ENCODE measurements at places on chromosomes 6 and 20.
A peak's percentile ranks its signal among the peaks of the same experiment; 100 is the strongest.

GRCh38 chr6:157273756-157274470 is 49.4 kb downstream of the TMEM242 start:
- no peak for DNase-seq

- no peak for DNase-seq
Measured at GRCh38 chr6:170403451-170403850, 96.9 kb downstream of the FAM120B start.

GRCh38 chr6:52576392-52577021 is 353 bp downstream of the TRAM2 start:
- DNase-seq, result peak; percentile 73

GRCh38 chr6:149929422-149929821 is 6.5 kb upstream of the RAET1G start:
- DNase-seq, result no peak

DNA sequence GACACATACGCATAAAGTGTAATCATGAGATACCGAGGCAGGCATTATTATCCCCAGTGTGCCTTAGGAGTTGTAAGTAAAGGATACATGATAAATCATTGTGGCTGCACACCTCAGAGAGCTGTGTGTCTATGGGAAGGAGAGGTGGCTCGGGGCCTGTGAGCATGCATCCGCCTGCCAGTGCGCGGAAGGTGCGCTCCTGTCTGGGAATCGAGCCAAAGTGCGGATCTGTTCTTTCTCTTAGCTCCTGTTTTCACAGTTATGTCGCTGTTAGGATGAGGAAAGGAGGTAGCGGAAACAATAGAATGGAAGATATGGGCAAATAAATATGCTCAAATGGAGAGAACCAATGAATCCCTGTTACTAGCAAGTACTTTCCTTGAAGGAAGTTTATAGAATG is 98.0 kb downstream of the ANKRD6 start:
- DNase-seq, result no peak

DNA sequence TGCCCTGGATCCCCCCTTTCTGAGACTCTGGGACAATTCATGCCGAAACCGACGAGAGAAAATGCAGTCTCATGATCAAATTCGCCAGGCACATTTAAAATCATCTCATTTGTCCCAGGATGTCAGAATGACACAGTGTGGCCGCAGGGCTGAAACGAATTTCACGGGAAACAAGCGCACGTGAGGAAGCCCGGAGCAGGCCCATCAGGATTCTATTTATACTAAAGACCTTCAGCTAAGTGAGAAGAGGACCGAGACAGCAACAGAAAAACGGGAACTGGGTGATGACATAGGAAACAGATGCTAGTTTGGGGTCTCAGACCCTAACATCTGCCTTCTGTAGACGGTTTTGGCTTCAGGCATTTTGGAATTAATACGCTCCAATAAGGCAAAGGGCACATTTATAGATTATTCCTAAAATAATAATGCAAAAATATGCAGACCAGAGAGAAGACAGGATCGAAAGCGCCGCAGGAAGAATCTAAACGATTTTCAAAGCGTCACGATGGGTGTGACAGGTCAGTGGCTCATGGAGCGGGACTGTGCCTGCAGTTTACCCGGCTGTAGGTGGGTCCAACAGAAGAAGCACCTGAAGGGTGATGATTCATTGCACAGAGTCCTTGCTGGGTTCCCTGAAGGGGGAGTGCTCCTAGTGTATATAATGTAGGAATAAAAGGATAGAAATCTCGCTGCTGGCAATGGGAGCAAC is 80.8 kb upstream of the MPC1 start:
- DNase-seq, result no peak

DNA sequence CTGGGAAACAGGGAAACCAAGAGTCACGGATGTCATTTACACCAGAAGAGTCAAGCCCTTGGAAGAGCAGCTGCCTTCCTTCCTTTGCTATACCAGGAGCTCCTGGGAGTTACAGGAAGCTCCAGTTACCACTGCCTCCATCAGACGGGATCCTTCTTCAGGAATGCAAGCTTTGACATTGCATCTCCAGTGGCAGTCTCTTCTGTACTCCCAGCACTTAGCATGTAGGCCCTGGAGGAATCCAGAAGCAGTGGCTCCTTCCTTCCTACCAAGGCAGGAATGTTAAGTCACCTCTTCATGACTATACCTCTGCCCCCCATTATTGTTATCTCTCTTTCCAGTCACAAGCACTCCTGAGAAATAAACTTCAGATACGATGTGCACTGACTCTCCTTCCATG is 836.0 kb downstream of the MAFB start:
- no peak for DNase-seq

- DNase-seq, result no peak
Measured at GRCh38 chr20:33724439-33725094, 4.5 kb upstream of the PXMP4 start.

- no peak for DNase-seq
Measured at GRCh38 chr6:68728159-68728979, 93.3 kb downstream of the ADGRB3 start.

- no peak for DNase-seq
Measured at GRCh38 chr6:34516391-34517324, 39.5 kb downstream of the SPDEF start.

DNA sequence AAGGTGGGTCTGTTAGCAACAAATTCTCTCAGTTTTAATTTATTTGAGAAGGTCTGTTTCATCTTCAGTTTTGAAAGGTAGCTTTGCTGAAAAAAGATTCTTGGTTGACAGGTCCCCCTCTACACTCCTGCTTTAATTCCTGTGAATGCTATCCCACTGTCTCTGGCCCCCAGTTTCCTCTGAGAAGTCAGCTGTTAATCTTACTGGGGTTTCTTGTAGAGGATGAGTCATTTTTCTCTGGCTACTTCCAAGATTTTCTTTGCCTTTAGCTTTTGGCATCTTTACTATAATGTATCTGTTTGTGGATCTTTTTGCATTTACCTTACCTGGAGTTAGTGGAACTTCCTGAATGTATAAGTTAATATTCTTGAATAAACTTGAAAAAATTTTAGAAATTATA is 122.7 kb downstream of the MMS22L start:
- DNase-seq, result no peak
